ENCODE measurements at places on chromosomes 12 and 14. TPM values are rescaled to one million over a fixed set of nuclear protein-coding genes. Genes with fewer than 3 reads are reported as not detected.

WNT1 gene
- total RNA-seq = not detected

RD3L gene
- not detected for total RNA-seq

SLC5A8 gene
- not detected for total RNA-seq

HOXC9 gene
- 9.8 TPM for total RNA-seq

MGP gene
- 63.6 TPM for total RNA-seq

GPR137C gene
- total RNA-seq = 0.97 TPM

PLEKHD1 gene
- under 0.01 TPM for total RNA-seq

MANSC1 gene
- 16.2 TPM for total RNA-seq

TEX22 gene
- total RNA-seq = 0.43 TPM

SPPL3 gene
- 13.7 TPM for total RNA-seq

HCAR3 gene
- not detected for total RNA-seq

RPL10L gene
- total RNA-seq = not detected

HOTAIR gene
- total RNA-seq = 1.8 TPM

TTC6 gene
- total RNA-seq = under 0.01 TPM

A2M gene
- 6.5 TPM for total RNA-seq

CELA1 gene
- total RNA-seq = not detected

SDS gene
- not detected for total RNA-seq

IAPP gene
- not detected for total RNA-seq

GPR162 gene
- total RNA-seq = 2.7 TPM

GPR68 gene
- 8.0 TPM for total RNA-seq

FBLN5 gene
- total RNA-seq = 32.3 TPM

CNIH1 gene
- 367 TPM for total RNA-seq

LRP1-AS gene
- not detected for total RNA-seq

MDM2 gene
- 137 TPM for total RNA-seq

KRT6B gene
- total RNA-seq = not detected

GPR135 gene
- 6.5 TPM for total RNA-seq

Data from articular chondrocyte of knee joint (primary cell).